Activated CD4-positive, alpha-beta memory T cell treated with anti-CD3 and anti-CD28 coated beads for 36 hours (primary cell): ENCODE measurements at places on chromosomes 5 and 9. TPM values are rescaled to one million over a fixed set of nuclear protein-coding genes. Genes with fewer than 3 reads are reported as not detected.

Gene SLC36A2
- not detected for total RNA-seq

Gene DMRTA1
- total RNA-seq: not detected

Gene CANX
- 534 TPM for total RNA-seq

Gene PCDHB3
- not detected for total RNA-seq

Gene ZBTB26
- total RNA-seq: 6.1 TPM

Gene TRIM36
- total RNA-seq: not detected

Gene CLIC3
- 0.61 TPM for total RNA-seq

Gene OR13C4
- total RNA-seq: not detected

Gene TMEM174
- not detected for total RNA-seq
